ENCODE measurements at places on chromosomes 16 and 17.

- no peak for DNase-seq
These were observed 7.4 kb downstream of the HS3ST3A1 start for GRCh38 chr17:13594310-13594709.

DNA sequence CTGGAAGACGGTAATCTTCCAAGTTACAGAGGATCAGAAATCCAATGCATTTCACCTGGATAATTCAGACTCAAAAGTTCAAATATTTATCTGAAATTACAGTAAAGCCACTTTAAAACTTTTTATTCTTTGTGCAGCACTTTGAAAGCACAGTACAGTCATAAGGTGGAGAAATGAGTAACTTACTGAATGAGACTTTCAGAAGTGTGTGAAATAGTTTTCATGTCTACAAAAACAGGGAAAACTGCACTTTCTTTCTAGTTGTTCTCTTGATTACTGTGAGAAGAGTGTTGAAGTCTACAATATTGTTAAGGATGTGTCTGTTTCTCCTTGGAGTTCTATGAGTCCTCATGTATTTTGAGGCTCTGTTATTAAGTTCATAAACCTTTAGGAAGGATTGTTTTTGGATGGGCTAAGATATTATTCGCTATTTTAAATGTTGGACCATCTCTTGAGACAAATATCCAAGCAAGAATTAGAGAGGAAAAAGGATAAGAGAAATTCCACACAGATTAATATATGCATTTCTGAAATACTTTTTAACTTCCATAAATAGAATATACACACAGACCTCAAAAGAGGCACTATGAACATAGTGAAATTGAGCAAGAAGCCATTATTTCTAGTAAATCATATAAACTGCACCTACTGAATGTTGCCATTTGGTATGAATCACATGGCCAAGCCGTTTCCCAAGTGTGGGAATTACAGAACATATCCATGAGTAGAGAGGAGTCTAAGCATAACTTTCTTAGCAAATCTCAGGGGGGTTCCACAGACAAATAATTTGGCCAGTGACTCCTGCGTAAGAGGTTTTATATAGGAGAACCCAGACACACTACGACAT is 83.6 kb upstream of the PLEKHM1 start:
- DNase-seq = no peak

- DNase-seq = no peak
These were observed 1.4 kb upstream of the SPHK1 start for GRCh38 chr17:76382803-76383545.

- no peak for DNase-seq
These were observed 3.0 kb downstream of the PPL start for GRCh38 chr16:4933871-4934395.

DNA sequence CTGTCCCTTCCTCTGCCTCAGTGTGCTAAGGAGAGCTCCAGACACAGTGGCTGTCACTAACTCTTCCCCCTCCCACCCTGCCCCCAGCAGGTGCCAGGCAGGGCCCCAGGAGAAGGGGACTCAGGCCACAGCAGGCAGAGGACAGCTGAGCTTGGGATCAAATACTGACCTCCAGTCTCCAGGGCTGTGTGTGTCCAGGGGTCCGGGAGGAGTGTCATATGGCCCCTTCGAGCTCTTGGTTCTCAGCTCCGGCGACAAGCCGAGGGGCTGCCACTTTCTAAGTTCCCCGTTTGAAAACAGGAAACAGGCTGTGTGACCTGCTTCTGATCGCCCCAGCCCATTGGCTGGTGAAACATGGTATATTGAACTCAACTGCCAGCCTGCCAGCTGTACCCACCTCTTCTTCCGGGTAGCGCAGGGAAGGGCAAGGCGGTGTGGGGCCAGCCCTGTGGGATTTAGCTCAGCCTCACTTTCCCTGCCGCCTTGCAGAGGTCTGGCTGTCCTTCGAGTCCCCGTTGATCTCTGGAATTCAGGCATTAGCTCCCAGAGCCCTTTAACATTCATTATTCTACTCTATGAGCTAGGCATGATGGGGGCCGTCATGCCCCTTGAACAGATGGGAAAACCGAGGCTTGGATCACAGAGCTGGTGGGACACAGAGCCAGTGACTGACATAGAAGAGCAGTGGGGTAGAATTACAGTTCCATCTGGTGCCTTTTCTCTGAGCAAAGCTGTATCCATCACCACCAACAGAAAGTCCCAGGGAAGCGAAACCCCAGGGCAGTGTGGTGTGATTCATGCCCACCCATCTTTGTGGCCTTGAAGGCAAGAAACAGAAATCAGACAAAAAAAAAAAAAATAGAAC is at the start of gene SNX20:
Gene SNX20, minus strand, starts transcription at position 292 of the 865 bp plus-strand sequence. CDS start 3,786 bp downstream, outside the sequence.
- no peak for DNase-seq

DNA sequence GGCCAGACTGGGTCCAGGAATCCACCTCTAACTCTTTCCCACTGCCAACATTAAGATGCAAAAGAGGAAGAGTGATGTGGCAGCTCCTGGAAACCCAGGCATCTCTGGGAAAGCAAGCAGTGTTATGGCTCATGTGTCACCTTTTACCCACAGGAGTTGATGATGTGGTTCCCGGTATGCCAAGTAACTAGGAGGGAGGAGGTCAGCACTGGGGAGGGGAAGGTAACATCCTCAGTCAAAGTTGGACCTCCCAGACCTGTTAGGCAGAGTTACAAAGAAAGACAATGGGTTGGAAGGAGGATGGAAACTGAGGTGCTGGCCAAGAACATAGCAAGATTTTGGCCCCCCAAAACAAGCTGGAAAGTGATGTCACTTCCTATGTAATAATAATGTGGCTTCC is 11.4 kb downstream of the KRABD2 start:
- no peak for DNase-seq

DNA sequence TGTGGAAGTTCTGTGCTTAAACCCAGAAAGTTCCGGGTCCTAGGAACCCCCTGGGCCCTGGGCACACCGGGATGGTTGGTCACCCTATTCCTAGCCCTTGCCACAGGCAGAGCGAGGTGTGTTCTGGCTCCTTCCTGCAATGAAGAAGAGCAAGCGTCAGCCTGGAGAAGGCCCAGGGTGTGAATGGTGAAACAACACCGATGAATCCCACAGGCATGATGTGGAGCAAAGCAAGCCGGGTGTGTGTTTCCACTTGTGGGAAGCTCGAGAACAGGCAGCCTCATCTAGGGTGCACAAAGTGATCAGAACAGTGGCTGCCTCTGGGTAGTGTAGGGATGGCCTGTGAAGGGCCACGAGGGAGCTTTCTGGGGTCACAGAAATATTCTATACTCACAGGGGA is 13.8 kb downstream of the KCNG4 start:
- no peak for DNase-seq

DNA sequence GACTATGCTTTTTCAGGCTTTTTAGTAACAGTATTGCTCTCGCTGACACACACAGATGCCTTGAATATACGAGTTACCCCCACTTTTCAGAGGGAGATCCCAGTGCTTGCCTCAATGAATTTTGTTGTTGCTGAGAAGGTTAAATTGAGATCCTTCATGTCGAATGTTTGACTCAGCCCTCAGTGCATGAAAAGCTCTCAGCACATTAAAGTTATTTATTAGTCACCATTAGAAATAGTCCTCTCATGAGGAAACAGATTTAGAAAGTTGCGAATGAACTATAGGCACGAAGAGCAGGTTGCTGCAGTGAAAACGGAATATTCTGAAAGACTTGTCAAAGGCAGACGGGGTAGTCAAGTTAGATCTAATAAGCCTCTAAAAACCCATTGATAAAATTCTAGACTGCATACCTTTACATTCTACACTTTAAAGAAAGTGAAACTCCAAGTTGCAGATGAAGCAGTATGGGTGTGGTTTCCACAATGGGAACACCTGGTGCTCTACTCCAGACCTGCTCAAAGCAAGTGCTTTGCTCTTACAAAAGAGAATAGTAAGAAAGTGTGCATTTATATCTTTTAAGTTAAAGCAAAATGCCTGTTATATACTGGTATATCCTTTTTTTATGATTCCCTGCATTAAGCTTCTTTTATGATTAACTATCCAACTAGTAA is 238.1 kb downstream of the MAF start:
- no peak for DNase-seq

All from left renal cortex interstitium (tissue), 4 donors.